ENCODE measurements at places on chromosomes 6 and 20.
A peak's percentile ranks its signal among the peaks of the same experiment; 100 is the strongest.

DNA sequence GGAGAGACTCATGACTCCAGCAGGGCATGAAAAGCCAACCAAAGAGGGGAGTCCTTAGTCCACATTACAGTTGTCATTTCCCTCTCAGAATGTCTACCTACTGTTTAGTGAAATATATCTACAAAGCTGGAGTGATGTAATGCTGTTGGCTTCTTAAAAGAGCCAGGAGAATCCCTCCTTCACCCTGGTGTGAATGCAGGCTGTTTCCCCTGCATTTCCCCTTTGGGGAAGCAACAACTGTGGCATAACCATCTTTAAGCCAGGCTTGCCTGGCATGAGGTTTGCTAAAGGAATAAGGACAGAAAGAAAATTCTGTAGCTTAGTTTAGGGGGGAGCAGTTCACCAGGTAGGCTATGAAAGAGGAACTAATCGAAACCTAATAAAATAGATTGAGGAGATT lies 129.5 kb downstream of the CRYBG1 start:
- no peak for DNase-seq

GRCh38 chr6:215335-216034 lies 76.8 kb upstream of the DUSP22 start:
- DNase-seq, result peak; percentile 93

DNA sequence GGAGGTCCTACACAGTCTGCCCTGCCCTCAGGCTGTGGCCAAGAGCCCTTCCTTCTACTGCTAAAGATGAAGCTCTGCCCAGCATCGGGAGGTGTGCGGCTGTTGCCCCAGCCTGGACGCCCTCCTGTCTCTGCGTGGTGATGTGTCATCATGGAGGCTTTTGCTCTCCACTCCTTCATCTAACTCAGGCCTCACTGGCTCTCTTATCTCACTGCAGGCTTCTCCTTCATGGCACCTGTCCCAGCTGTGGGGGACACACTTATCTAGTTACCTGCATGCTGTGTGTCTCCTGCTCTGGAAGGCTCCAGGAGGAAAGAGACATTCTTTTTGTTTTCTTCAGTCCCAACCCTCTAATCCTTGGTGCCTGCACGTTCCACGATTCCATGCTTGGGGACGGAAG lies 89.1 kb downstream of the PSMG4 start:
- DNase-seq, result no peak

DNA sequence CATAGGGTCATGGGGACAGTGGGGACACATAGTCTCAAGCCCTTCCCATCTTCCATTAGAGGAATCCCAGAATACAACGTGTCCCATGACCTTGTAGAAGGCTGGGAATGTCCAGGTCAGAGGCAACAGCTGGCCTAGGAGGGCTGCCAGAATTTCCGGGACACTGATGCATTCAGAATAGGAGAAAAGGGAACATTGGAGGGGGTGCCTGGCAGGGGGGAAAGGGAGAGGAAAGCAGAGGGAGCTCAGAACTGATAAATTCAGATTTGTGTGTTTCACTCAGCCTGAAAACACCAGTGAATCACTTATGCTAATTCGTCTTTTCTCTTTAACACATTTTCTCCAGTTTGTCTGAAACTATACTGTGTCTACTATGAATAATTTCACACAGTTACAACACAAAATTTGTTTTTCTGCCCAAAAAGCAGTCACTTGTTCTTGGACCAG lies 35.5 kb upstream of the BMP2 start:
- no peak for DNase-seq

GRCh38 chr20:10318291-10319024 lies 99.8 kb downstream of the SNAP25 start:
- no peak for DNase-seq

DNA sequence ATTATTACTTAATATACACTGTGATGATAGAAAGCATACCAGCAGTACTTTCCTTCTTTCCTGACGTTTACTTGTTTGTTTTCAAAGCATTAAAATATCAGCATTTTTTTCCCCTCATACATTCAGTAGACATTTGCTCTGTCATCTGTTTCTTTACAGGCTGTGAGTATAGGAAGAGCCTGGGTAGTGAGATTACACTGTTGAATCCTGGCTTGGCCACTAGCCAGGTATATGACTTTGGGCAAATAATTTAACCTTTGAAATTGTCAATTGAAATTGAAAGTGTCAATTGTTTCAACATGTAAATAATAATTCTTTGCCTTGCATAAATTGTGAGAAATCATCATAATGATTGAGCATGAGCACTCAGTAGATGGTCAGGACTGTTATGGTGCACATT lies 336.2 kb downstream of the CDKAL1 start:
- DNase-seq, result no peak

DNA sequence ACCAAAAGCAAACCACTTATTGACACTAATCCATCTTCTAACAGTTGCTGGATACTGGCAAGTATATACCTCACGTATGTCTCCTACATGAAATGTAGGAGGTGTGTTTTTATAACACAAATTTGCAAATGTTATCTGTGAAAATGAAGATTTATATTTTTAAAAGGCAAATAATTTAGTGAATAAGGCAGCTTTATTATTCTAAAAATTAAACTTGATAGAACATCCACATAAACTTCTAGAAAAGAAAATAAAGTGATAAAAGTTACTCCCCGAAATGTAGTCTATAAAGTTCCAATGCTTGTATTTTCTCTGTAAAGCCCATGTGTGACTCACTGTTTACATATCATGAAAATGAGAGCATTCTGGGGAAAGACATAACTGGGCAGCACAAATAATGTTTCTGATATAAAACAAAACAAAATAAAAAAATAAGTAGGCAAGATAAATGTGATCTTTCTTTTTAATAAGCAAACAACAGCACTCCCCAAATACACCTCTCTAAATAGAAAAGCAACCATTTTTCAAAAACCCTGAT lies 84.4 kb downstream of the MAP7 start:
- no peak for DNase-seq

GRCh38 chr6:12548526-12548925 lies 168.0 kb upstream of the PHACTR1 start:
- DNase-seq, result no peak

- peak; percentile 52 for DNase-seq
Observed at GRCh38 chr6:130282234-130282995, 59.7 kb upstream of the SAMD3 start.

DNA sequence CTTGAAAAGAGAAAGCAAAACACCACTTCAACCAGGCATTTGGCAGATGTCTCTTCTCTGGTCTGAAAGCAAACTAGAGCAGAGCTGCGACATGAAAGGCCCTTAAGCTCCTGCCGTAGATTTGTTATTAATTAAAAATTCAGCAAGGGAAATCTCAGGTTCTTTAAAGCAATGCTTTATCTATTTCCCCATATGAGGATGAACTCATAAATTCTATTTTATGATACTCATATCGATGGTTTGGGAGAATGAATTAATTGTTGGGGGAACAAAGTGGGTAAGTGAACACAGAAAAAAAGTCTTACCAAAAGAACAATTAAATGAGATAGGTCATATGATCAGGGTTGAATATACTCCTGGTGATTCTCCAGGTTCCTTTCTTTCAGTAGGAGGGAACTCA lies 464.7 kb upstream of the SLC35B3 start:
- no peak for DNase-seq

- no peak for DNase-seq
Observed at GRCh38 chr20:31452575-31452974, 12.1 kb downstream of the DEFB123 start.

DNA sequence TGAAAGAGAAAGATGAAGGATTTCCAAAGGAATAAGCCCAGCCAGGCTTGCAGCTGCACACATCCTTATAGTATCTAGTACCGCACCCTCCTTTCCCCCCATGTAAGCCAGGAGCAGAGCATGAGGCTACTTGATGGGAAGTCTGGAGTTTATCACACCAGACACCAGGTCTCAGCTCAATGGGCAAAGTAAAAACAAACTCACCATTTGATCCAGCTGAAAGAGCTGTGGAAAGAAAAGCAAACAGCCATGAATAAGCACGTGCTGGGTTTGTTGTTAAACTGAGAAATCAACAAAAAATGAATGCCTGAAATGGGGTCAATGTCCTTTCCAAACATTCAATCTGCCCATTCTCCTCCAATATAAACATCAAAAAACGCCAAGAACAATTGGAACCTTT lies 50.6 kb upstream of the MAP7 start:
- DNase-seq, result no peak

Data from activated naive CD4-positive, alpha-beta T cell treated with anti-CD3 and anti-CD28 coated beads for 36 hours (primary cell).